CD4-positive, alpha-beta memory T cell (primary cell): ENCODE measurements at places on chromosomes 3 and 15. TPM values are rescaled to one million over a fixed set of nuclear protein-coding genes. Genes with fewer than 3 reads are reported as not detected.

The CHRNA3 gene
- total RNA-seq = not detected

DNA sequence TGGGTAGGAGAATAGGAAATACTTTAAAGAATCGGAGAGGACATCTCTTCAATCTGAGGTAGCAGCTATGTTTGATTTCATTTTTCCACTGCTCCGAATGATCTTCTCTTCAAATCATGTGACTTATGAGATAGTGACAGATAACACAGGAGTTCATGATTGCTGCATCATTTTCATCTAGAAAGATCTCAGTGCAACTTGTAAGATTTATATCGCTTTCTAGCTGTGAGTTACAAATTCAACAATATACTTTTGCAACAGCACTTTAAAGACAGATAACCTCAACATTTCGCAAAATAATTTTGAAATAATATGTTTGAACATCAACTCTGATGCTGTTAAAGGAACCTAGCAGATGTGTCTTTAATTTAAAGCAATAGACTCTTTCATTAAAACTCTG, 99.9 kb upstream of the CCDC80 start:
- DNase-seq = peak; percentile 25

- no peak for DNase-seq
These were observed 188.6 kb downstream of the CHL1 start for GRCh38 chr3:385151-385550.

The GUCA1C gene
- total RNA-seq = not detected

GRCh38 chr3:99586701-99587100, 51.7 kb upstream of the COL8A1 start:
- DNase-seq = no peak

- no peak for DNase-seq
These were observed 116.4 kb upstream of the HES1 start for GRCh38 chr3:194019398-194020165.

DNA sequence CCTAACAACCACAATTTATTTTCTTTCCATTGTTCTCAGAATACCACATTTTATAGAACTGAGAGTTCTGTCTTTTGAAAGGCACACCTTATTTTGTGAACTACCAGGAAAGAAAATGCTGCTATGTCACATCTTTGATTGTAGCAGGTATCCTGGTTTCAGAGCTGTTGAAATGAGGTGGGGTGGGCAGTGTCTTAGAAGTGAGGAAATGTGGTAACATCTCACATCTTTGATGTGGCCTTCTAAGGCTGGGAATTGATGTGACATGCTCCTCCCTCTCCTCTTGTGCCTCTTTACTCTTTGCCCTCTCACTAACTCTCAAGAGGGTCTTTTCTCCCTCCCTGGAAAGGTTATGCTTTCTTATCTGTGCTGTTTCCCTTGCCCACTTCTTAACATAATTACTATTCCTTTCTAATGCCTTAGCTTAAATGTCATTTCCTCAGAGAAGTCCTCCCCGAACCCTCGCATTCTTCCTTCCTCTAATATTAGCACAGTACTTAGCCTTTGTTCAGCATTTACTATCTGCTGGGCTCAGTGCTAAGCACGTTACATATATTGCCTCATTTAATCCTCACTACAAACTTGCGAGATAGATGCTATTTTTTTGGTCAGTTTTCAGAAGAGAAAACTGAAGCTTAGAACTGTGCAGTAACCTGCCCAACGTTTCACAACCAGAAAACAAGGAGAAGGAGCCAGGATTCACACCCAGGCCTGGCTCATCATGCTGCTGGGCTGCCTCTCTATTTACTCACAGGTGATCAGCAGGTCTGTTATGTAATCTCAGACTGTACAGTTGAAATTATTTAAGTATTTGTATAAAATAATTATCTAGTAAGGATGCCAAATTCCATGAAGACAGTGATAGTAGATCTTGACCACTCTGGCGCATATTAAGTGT, 24.0 kb upstream of the SPTSSB start:
- DNase-seq = peak; percentile 72

GRCh38 chr15:45910671-45911070, 275.8 kb downstream of the SQOR start:
- DNase-seq = no peak

- peak; percentile 70 for DNase-seq
These were observed 575 bp downstream of the TRPM7 start for GRCh38 chr15:50685976-50686468.

DNA sequence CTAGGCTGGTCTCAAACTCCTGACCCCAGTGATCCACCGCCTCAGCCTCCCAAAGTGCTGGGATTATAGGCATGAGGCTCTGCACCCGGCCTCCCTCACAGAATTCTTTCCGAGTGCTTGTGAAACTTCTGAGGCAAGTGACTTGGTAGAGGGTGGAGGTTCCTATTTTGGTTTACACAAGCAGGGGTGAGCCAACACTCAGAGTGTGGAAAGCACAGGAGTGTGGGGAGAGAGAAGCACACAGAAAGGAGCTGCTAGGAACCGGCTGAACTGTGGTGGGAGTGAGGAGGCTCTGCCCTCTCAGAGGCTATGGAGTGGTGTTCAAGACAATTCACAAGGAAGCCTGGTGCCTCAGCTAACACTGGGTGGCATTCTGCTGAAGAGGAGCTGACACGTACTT, 7.7 kb downstream of the CAPN3 start:
- no peak for DNase-seq

DNA sequence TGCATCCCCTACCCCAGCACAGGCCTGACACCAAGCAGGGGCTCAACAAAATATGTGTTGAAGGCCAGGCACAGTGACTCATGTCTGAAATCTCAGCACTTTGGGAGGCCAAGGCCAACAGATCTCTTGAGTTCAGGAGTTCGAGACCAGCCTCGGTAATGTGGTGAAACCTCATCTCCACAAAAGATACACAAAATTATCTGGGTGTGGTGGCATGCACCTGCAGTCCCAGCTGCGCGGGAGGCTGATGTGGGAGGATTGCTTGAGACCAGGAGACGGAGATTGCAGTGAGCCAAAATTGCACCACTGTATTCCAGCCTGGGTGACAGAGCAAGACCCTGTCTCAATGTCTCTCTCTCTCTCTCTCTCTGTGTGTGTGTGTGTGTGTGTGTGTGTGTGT, 30.7 kb upstream of the CYP11A1 start:
- no peak for DNase-seq

DNA sequence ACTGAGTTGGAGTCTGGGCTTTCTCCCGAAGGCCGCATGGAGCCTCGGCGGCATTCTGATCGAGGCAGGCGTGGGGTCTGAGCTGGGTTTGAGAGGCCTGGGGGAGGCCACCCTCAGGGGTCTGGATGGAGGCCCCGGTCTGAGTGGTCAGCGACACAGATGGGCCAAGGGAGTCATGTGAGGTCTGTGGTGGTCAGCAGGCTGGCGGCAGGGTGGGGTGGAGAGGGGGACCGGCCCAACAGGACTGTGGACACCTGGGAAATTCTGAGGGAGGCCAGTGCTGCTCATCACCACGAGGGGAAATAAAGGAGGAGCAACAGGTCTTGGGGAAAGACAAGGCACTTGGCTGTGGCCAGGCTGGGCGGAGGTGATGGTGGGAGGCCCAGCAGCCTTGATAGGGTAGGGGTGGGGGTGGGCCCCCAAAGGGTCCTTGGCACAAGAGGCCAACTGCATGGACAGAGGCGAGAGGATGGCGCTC, 16.2 kb downstream of the CTSH start:
- DNase-seq = no peak

The LRTM1 gene
- total RNA-seq = not detected

DNA sequence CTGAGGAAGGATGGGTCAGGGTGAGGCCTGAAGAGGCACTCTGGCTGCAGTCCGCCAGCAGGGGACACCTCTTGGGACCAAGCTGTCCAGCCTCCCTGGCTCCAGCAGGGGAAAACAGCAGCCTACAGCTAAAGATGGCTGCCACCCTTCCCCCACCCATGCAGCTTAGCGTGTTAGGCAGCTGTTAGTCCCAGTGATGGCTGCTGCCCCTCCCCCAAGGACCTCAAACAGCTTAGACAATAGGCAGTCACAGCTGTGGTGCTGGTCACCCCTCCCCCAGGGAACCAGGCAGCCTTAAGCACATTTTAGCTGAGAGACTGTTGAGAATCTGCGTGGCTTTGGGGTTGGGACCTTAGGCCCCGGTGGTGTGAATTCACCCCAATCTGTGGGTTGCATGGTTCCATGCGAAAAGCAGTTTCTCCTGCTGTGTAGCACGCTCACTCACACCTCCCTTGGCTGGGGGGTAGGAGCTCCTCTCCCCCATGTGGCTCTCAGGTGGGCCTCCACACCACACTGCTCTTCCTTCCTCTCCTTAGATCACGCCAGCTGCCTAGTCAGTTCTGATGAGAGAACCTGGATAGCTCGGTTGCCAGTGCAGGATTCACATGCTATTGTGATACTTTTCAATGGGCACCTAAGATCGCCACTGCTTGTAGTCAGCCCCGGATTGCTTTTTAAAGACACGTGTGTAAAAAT, 140.5 kb upstream of the CADPS start:
- no peak for DNase-seq

The CSPG4 gene
- total RNA-seq = not detected
